Naive thymus-derived CD4-positive, alpha-beta T cell (primary cell): ENCODE measurements at places on chromosomes 5 and 9. TPM values are rescaled to one million over a fixed set of nuclear protein-coding genes. Genes with fewer than 3 reads are reported as not detected.

The MTX3 gene
- polyA plus RNA-seq, result 2.1 TPM

The BAAT gene
- polyA plus RNA-seq, result not detected

The NHP2 gene
- polyA plus RNA-seq, result 231 TPM

The ECSCR gene
- 0.19 TPM for polyA plus RNA-seq
